ENCODE measurements at places on chromosomes 5 and 9. TPM values are rescaled to one million over a fixed set of nuclear protein-coding genes. Genes with fewer than 3 reads are reported as not detected.

DNA sequence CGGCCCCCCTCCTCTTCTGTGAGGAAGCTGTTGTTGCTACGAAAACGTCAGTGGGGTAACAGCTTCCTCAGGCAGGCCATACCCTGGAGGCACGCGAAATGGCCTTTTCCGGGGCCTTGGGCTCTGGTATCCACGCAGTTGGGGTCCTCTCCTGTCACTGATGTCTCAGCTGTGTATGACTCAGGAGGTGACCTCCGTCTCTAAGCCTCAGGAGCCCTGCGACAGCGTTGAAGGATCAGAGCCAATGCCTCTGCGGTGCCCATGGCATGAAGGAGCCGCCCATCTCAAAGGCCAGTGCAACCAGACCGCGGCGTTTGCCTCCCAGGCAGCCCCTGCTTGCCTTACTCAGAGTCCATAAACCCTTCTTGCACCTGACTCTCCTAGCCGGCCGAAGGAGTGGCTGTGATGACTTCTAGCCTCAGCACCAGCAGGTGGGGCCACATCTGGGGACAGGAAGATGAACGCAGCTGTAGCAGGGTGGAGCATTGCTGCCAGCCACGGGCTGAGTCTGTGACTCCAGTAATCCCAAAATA is 1.0 kb upstream of the MXD3 start:
- DNase-seq: no peak

DNA sequence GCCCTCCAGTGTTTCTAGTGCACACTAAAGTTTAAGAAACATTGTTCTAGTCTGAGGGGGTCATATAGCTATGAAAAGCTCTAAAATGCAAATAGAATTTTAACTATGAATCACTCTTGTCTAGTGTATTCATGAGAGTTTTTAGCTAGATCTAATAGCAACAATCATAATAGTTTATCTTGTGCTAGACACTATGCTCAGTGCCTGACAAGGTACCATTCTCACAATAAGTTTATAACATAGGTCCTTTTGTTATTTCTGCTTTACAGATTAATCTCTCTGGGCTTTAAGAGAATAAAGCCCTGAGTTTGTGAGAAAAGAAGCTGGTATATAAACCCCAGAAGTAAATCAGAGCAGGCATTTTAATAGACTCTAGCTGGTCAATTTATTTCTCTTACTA is 2120.7 kb downstream of the MAT2B start:
- no peak for DNase-seq

DNA sequence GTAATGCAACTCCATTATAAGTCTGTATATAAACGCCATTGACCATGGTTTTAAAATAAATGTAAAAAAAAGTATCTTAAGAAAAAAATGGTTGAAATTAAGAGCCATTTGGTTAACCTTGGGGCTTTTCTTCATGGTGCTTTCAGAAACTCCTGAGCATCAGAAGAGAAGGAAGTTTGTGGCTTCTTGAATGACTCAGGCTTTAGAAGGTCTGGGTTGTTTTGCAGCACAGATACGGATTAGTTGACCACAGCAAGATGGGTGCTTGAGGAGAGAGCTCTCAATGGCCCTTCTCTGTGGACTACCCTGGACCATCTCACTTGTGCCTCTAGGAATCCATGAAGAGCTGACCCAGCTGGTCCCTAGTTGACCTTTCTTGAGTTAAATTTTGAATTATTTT is 189.5 kb downstream of the TMEM38B start:
- no peak for DNase-seq

DNA sequence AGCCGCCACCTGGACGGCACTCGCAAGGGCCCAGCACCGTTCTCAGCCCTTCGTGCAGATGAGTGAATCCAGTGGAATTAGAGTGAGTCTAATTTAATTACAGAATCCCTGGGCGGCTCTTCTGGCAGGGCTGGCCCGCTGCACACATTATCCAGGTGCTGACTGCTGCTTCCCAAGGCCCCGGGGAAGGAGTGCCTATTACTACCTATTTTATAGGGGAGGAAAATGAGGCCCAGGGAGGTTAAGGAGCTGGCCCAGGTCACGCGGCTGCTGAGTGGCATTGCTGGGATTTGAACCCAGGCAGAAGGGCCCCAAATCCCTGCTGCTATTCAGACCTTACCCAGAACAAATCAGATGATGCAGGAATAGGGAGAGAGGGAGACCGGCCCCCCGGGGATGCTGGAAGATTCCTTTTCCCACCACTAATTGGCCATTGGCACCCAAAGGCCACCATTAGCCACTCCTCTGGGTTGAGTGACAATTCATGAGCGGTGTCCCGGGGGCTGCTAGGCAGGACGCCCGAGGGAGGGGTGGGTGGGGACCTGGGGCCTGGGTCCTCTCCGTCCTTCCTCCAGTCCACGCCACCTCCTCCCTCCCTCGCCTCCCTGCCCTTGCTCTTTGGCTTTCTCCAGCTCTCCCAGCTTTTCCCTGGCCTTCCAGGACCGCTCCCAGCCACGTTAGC is 10.3 kb upstream of the QRFP start:
- DNase-seq: no peak

- no peak for DNase-seq
Observed at GRCh38 chr5:95768731-95769130, 37.6 kb downstream of the RHOBTB3 start.

GRCh38 chr5:115840873-115841272 is 492 bp downstream of the ATG12 start:
- DNase-seq: no peak

DNA sequence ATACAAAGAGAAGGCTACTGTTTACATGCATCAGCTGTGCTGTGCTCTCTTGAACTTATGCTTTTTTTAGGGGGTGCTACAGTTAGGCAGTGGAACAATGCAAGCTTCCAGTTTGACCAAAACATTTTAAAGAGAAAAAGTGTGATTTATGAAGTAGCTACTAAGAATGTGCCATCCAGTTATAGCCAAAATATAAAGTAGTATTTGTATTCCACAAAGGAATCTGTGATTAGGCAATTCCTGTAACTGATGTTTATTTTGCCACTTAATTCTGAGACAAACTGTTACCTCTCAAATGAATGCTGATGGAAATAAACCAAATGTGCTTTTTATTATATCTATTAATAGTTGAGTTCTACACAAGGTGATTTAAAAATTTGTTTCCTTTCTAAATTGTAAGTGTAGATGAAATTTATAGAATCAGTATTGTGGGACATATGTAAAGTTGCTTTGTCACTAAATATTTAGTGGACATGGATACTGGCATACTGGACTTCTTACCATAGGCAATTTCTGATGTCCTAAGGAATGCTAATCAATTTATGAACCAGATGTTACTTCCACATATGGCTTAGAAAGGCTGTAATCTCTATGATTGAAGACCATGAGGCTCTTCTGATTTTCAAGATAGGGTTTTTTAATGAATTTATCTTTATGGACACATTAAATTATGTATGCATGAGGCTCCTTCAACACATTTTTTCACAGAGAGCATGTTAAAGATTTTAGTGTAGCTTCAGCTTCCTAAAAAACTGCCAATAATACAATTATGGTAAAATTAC is 410.2 kb downstream of the PRR16 start:
- no peak for DNase-seq

GRCh38 chr5:5979761-5980537 is 398.4 kb downstream of the MED10 start:
- DNase-seq: no peak

DNA sequence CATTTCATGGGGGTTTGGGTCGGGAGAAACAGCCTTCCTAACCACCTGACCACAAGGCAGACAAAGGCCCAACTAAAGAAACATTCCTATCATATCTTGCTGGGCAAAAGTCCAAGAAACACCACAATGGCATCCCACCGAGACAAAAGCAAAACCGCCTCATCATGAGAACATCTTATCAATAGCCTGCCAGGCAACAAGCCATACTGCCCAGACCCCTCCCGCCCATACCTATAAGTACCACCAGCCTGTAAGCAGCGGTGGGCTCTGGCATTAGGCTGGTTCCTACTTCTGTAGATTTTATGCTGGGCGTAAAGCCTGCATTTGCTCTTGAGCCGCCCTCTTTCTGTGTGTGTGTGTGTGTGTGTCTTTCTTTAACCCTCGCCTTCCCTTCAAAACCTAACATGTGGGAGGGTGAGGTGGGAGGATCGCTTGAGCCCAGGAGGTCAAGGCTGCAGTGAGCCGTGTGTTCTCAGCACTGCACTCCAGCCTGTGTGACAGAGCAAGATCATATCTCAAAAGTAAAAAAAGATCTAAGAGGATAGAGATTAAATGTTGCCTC is 56.9 kb downstream of the PDE6A start:
- DNase-seq: no peak

DNA sequence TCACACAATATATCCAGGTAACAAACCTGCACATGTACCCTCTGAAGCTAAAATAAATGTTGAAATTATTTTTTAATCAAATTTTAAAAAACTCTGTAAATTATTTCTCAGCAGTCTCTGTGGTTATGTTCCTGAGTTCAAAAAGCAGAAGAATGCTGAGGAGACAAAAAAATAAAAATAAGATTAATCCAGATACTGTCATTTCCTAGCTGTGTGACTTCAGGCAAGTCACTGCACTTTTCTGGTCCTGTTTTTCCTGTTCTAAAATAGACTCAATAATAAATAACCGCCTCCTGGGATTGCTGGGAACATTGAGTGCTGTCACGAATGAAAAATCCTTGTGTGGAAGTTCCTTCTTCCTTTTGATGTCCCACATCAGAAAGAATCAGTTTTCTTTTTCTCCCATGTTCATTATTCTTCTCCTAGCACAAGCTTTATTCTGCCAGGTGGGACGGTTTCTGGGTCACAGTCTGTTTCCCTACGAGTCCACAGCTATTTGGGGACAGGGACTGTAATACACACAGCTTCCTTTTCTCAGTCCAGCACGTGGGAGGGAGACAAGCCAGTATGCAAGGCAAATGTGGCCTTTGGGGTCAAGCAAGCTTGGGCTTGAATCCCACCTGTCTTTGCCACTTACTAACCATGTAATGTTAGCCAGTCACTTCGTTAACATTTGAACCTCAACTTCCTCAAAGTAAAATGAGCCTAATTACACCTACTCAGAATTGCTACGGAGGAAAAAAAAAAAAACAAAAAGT is 156.9 kb downstream of the TRIM32 start:
- no peak for DNase-seq

DNA sequence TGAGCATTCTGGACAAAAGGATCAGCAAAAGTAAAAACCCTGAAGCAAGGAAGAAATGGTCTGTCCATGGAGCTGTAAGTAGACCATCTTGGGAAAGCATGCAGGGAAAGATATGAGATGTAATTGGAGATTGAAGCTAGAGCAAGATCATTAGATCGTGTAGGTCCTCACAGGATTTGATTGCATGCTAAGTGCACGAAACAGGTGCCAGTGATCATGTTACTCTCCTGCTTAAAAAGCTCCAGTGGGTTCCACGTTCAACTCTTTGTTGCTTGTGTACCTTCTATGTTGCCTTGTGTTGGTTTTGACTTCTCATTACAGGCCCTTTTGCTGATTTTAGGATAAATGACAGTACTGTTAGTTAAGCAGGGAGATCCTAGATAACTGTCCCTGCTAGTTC is 442.0 kb downstream of the DMRT2 start:
- DNase-seq: no peak

GRCh38 chr5:132099076-132099748 is 25.6 kb downstream of the CSF2 start:
- no peak for DNase-seq

GRCh38 chr9:130661451-130662098 is 2.8 kb upstream of the PRDM12 start:
- DNase-seq: no peak

- no peak for DNase-seq
Observed at GRCh38 chr5:100517301-100517974, 17.7 kb upstream of the FAM174A start.

GRCh38 chr5:108418197-108418596 is 36.3 kb upstream of the FBXL17 start:
- no peak for DNase-seq

DNA sequence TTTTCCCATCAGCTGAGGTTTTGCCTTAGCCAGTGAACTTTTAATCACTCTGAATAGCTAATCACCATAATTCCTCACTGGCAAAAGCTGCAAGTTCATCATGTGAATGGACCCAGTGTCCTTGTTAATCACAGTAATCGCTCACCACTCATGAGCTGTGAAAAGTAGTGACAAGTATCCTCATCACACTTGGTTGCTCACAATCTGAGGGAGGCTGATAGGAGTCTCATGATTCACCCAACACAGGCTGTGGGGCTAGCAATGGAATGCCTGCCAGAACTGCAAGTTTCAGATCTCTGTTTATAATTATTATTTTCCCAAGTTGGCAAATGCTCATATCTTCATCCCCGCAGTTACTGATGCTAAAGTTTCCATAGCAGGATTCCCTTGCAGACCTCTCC is 467.2 kb downstream of the KIF4B start:
- DNase-seq: no peak

GRCh38 chr5:95883185-95884016 is 60.9 kb upstream of the GLRX start:
- no peak for DNase-seq

Gene HTR1A
- polyA plus RNA-seq: not detected
